Hematopoietic multipotent progenitor cell (in vitro differentiated cells): ENCODE measurements at places on chromosomes 2 and 18. TPM values are rescaled to one million over a fixed set of nuclear protein-coding genes. Genes with fewer than 3 reads are reported as not detected.

Gene DSG4
- total RNA-seq: not detected

Gene EFHD1
- total RNA-seq: not detected

Gene GKN2
- not detected for total RNA-seq

Gene TNFRSF11A
- 2.2 TPM for total RNA-seq

Gene PLEK
- total RNA-seq: 48.2 TPM

Gene ITGAV
- 7.5 TPM for total RNA-seq

Gene SPP2
- total RNA-seq: not detected

Gene AOX1
- total RNA-seq: 4.8 TPM

Gene CERKL
- under 0.01 TPM for total RNA-seq

Gene GDF7
- total RNA-seq: 2.2 TPM

Gene GAREM1
- under 0.01 TPM for total RNA-seq

Gene TEX44
- not detected for total RNA-seq

Gene TGFA
- total RNA-seq: 0.27 TPM

Gene HSPD1
- 124 TPM for total RNA-seq

Gene TDRD15
- under 0.01 TPM for total RNA-seq

Gene SLC66A2
- total RNA-seq: 108 TPM

Gene ACOXL
- total RNA-seq: under 0.01 TPM

Gene ZNF892
- total RNA-seq: 4.8 TPM

Gene GALNT5
- 0.27 TPM for total RNA-seq

Gene CPS1
- total RNA-seq: 0.54 TPM

Gene RAPH1
- total RNA-seq: 0.27 TPM

Gene KCNG2
- 14.8 TPM for total RNA-seq

Gene AFF3
- 23.2 TPM for total RNA-seq

Gene PMS1
- total RNA-seq: 12.4 TPM

Gene RAB17
- not detected for total RNA-seq

Gene KIF1A
- not detected for total RNA-seq

Gene TACR1
- total RNA-seq: under 0.01 TPM
